ENCODE measurements at places on chromosomes 5 and 9.
A peak's percentile ranks its signal among the peaks of the same experiment; 100 is the strongest.

- DNase-seq: peak; percentile 78
These were observed 2.1 kb upstream of the ANXA2R start for GRCh38 chr5:43042176-43042625.

DNA sequence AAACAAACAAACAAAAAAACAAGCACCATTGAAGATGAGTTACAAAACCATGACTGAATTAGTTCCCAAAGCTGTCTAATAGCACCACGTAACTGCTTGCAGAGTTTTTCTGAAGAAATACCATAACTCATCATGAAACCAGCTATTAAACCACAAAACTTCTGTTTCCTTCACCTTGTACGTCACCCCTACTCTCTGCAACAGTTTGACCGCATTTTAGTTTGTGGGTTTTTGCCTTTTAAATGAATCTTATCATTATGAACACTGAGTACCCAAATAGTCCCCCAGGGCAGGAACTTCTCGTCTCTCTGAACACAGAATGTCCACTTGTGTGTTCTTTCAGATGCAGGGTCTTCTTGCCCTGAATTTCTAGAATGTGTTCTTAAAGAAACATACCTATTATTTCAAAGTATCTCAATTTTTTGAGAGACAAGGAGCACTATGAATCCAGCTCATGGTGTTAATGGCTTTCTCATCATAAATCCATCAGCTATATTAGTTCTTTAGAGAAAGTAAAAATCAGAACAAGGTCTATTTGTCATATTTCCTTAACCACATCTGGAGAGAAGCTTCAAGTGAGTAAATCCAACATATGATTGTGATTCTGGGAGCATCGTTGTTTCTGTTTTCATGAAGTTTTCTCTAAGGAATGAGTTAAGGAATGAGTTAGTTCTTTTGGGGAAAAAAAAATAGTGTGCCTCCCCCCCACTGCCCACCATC is 210.6 kb downstream of the AUH start:
- DNase-seq: no peak

DNA sequence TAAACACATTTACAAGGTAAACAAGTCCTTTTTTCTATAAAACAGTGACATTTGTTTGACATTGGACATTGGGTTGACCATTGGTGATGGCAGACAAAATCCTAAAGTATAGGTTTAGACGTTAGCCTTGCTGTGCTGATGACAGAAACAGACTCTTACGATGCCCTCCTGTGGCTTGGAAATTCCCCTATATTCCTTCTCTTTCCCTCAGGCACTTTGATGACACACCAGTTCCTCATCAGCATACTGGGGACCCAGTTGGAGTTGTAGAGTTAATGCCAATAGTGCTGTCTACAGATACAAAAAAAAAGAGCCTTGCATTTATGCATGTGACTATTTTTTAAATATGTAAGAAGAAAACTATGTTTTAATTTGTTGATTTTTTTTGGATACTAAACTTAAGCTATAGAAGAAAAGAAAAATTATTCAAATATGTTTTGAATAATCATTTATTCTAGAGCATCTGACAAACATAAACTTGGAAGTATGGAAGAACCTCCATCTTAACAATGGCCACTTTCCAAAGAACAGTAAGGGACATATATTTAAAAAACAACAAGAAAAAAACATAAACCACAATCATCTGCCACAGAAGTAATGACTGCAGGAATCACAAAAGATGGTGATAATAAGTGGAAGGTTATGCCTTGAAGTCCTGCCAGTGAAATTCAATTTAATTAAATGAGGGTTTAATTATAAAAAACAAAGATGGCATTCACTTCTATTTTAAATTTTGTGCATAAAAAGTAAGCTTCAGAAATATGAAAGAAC is 75.6 kb upstream of the SNCAIP start:
- no peak for DNase-seq

- no peak for DNase-seq
These were observed 107.7 kb upstream of the GRIN3A start for GRCh38 chr9:101846161-101846560.

DNA sequence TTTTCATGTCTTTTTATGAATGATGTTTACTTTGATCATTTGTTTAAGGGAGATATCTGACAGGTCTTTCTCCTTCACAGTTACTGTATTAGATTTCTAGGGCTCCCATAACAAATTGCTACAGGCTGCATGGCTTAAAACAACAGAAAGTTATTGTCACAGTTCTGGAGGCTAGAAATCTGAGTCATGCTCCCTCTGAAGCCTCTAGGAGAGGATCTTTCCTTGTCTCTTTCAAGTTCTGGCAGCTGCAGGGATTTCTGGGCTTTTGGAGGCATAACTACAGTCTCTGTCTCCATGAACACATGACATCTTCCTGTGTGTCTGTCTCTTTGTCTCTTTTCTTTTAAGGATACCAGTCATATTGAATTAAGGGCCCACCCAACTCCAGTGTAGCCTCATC is 557.3 kb upstream of the SEMA6A start:
- DNase-seq: no peak

- DNase-seq: no peak
These were observed 22.5 kb downstream of the MGAT1 start for GRCh38 chr5:180779985-180780610.

GRCh38 chr5:78526049-78526525 is 122.5 kb downstream of the LHFPL2 start:
- no peak for DNase-seq

DNA sequence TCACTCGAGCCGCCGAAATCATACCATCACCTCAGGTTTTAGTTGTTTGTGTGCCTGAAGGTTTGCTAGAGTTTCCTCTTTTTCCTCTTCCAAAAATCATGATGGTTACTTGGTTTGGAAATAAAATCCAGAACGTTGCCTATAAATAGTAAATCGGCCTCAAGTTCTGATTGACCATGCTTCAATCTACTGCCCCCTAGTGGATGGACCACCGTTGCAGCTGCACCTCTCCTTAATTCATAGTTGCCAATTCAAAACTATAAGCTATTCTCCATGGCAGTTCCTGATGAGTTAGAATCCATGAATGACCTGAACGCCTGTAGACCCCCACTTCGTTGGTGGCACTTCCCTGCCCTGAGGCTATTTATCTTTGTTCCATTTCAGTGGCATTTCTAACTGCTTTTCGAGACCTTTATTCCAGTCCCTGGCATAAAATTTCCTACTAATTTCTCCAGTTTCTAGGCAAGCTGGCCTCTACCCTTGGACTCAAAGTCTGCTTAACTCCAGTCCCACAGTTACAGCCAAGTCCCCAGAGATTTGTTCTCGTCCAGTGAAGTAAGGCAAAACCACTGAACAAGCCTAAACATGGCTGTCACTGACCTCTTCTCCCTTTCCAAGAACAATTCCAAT is 422.6 kb downstream of the EFNA5 start:
- DNase-seq: no peak

DNA sequence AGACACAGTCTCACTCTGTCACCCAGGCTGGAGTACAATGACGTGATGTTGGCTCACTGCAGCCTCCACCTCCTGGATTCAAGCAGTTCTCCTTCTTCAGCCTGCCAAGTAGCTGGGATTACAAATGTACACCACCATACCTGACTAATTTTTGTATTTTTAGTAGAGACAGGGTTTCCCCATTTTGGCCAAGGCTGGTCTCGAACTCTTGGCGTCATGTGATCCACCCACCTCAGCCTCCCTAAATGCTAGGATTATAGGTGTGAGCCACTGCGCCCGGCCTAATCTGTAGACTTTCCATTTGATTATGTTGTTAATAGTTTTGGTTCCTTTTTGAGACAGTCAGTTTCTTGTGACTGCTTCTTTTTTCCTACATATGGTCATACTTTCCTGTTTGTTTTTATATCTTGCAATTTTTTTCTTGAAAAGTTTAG is 31.0 kb downstream of the MTREX start:
- no peak for DNase-seq

DNA sequence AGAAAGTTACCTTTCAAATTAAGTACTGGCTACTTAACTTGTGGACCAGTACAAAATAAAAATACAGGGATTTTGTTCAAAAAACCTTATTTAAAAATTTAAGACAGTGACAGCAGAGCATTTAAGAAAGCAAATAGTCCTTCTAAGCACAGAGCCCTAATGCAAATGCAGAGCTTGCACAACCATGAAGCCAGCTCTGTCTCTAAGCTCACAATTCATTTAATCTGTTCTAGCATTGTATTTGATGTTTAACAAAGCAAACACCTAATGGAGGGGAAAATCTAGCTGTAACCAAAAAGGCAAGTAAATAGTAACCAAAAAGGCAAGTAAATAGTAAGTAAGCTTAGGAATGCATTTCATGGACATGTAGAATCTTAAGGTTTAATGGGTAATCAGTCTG is 138.7 kb upstream of the GHR start:
- no peak for DNase-seq

DNA sequence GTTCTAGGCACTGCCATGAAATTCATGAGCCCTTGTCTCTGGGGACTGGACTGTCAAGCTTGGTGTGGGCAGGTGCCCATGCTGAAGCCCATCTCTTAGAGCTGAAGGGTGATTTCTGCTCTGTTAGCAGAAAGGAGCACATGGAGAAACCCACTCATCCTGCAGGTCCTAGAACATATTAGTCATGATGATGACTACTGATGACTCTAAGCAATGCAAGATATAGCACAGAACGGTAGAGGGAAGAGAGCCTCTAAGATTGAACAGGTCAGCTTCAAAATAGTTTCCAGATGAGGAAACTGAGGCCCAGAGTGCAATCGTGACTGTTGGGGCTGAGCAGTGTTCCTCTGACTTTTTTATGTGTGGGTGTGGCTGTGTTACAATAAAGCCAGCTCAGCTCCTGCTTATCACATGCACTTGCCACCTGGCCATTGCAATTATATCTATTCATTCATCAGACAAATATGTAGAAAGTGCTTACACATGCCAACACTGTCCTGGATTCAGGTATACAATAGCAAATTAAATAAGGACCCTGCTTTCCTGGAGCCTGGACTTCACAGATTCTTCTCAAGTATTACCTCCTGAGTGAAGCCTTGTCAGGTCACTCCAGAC is 140.2 kb upstream of the BRINP1 start:
- no peak for DNase-seq

GRCh38 chr5:176748073-176748966 is 62.0 kb upstream of the UNC5A start:
- DNase-seq: no peak

GRCh38 chr5:1002836-1003235 is 5.8 kb upstream of the NKD2 start:
- DNase-seq: no peak

GRCh38 chr5:34005681-34006080 is 2.2 kb downstream of the AMACR start:
- no peak for DNase-seq

- DNase-seq: no peak
These were observed 204.1 kb upstream of the SEMA6A start for GRCh38 chr5:116778651-116779280.

DNA sequence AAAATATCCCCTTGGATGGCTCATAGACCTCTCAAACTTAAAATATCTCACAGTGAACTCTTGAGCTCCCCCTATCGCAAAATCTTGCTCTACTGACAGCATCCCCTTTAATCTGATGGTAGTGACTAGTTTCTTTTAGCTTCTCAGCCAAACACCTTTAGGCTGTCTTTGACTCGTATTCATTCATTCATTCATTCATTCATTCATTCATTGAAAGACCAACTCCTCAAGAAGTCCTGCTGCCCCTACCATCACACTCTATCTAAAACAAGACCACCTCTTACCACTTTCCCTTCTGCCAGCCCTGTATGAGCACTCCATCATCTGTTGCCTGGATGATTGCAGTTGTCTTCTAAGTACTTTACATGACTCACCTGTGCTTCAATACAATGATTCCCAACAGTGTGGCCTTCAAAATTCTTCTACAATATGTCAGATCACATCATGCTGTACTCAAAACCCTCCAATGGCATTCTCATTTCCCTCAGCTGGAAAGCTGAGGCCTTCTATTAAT is 46.8 kb downstream of the ITGA2 start:
- DNase-seq: no peak

DNA sequence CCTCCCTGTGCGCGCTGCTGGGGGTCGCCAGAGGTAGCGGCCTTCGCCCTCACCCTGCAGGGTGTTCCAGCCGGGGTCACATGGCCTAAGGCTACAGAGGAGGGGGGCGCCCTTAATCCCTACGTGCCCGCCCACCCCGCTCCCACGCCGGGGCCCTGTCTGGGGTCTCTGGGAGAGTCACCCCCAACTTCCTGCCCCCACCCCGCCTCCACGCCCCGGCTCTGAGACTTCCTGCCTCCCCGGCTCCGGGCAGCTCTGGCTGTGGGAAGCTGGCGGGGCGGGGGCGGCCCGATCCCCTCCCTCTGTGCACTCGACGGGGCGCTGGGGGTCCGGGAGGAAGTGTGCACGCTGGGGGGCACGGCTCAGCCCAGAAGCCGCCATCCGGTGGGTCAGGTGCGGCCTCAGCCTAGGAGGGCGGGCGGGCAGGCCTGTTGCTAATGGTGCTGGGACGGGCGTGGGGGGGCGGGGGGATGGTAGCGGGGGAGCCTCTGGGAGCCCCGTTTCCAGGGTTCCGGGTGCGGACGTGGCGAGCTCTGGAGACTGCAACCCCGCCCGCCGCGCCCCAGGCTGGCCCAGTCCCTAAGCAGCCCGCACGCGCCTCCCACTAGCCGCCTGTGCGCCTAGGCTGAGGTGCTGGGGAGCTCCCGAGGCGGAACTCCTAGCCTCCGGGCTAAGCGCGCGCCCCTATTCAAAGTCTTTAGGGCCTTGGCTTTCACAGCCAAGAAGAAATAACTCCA is 61.6 kb downstream of the CXXC5 start:
- no peak for DNase-seq

- no peak for DNase-seq
These were observed 217.2 kb downstream of the DAB2IP start for GRCh38 chr9:121868626-121869025.

- no peak for DNase-seq
These were observed 154.9 kb downstream of the FGF18 start for GRCh38 chr5:171574376-171574775.

DNA sequence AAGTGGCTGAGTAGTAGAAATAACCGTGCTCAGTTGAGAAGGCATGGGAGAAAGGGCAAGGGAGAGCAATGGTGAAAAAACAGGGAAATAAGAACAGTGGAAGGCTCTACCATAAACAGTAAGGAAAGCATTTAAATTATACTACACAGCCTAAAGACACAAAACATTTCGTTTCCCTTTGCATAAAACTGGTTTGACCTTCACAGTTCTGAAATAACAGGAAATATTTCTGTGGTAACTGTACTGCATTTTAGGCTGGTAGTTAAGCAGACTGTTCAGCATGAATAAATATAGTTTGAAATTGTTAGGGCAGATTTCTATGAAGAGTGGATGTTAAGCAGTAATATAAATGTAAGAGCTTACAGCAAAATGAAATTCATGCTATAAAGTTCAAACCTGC is 147.5 kb downstream of the CSNK1G3 start:
- no peak for DNase-seq

DNA sequence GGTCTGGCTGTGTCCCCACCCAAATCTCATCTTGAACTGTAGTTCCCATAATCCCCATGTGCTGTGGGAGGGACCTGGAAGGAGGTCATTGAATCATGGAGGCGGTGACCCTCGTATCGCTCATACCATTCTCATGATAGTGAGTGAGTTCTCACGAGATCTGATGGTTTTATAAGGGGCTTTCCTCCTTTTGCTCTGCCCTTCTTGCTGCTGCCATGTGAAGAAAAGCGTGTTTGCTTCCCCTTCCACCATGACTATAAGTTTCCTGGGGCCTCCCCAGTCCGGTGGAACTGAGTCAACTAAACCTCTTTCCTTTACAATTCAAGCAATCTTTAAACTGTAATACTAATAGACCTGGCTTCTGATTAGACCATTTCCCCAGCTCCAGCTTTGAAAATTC is 92.2 kb upstream of the SARDH start:
- no peak for DNase-seq

- DNase-seq: no peak
These were observed 2.5 kb upstream of the NRARP start for GRCh38 chr9:137304383-137305059.
